RPMI7951 (cell line): ENCODE measurements at places on chromosomes 16 and 17. TPM values are rescaled to one million over a fixed set of nuclear protein-coding genes. Genes with fewer than 3 reads are reported as not detected.

The TEX19 gene
- 0.24 TPM in 1 of 2 replicates, not detected in the other for total RNA-seq

The TBC1D16 gene
- total RNA-seq, result 8.9 and 10.7 TPM in 2 replicates

The TEX14 gene
- total RNA-seq, result not detected in 2 replicates

The CCL5 gene
- total RNA-seq, result 2.7 and 4.0 TPM in 2 replicates

The PERCC1 gene
- not detected in 2 replicates for total RNA-seq

The ZNF287 gene
- 4.7 and 5.2 TPM in 2 replicates for total RNA-seq

The FBXO39 gene
- not detected in 2 replicates for total RNA-seq

The PLCD3 gene
- 11.7 and 15.3 TPM in 2 replicates for total RNA-seq

The SLFN11 gene
- total RNA-seq, result 32.7 and 41.2 TPM in 2 replicates
